ENCODE measurements at places on chromosomes 2 and 18.

DNA sequence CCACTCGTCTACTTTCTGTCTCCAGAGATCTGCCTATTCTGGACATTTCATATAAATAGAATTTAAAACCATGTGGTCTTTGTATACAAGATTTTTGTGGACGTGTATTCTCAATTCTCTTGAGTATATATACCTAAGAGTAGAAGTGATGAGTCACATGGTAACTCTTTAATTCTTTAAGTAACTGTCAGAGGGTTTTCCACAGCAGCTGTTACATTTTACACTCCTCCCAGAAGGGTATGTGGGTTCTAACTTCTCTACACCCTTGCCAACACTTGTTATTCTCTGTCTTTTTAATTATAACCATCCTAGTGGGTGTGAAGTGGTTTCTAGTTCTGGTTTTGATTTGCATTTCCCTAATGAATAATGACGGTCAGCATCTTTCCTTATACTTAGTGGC, 70.9 kb downstream of the MAP3K20 start:
- no peak for DNase-seq

GRCh38 chr2:220579452-220579851, 952.0 kb downstream of the SLC4A3 start:
- DNase-seq, result no peak

DNA sequence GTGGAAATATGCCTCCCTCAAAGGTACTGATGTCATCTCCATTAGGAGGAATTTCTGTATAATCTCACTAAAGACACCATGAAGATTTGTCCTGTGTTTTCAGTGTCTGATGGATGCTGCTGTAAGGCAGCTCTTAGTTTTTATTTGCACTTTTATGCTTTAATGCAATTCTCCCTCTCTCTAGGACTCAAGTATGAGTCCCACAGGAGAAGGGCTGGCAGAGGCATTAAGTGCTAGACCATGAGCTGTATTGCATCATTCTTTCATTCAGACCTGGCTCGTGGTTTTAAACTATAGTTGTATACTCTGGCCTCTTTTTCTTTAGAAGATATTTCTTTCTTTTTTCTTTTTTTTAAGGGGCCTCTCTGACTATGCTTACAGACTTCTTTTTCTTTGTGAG, 805.6 kb downstream of the DPP10 start:
- no peak for DNase-seq

GRCh38 chr2:10079870-10080535, at the start of gene CYS1:
TSS of gene CYS1 (minus strand) at chr2:10080411. CDS start at chr2:10080223, 188 bp downstream.
- no peak for DNase-seq

DNA sequence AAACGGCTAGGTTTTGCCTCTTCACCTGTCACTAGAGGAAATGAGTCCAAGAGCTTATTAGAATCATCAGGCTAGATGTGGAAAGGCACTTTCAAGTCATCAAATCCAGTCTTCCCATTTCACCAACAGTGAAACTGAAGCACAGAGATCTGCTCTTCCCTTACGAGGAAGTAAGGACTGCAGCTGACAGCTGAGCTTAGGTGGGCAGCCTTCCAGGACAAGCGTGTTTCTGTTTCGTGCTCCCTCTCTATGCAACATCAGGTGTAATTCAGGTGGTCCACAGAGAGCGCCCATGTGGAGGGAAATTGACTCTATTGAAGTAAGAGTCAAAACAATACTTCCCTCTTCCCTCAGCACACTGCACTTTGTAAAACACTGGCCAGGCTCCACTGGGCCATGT, 5.5 kb downstream of the CYRIA start:
- DNase-seq, result no peak

DNA sequence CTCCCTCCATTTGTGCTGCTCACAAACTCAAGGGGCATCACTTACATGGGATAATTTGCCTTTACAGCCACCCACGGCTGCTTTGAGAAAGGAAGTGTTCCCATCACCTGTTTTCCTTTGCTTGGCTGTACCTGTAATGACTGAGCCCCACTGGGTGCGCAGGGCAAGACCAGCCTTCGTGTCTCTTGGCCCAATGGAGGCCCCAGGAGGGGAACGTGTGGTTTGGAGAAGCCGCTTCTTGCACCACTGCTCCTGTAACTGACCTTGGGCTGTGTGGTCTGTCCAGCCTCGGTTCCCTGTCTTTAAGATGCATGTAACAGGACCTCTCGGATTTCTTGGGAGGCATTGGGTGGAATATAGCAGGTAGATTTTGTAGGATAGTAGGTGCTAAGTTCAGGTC, 41.1 kb downstream of the LDLRAD4 start:
- no peak for DNase-seq

GRCh38 chr2:240452462-240453256, 17.2 kb downstream of the GPC1 start:
- no peak for DNase-seq

- DNase-seq, result no peak
Measured at GRCh38 chr18:28204154-28204553, 27.2 kb upstream of the CDH2 start.

DNA sequence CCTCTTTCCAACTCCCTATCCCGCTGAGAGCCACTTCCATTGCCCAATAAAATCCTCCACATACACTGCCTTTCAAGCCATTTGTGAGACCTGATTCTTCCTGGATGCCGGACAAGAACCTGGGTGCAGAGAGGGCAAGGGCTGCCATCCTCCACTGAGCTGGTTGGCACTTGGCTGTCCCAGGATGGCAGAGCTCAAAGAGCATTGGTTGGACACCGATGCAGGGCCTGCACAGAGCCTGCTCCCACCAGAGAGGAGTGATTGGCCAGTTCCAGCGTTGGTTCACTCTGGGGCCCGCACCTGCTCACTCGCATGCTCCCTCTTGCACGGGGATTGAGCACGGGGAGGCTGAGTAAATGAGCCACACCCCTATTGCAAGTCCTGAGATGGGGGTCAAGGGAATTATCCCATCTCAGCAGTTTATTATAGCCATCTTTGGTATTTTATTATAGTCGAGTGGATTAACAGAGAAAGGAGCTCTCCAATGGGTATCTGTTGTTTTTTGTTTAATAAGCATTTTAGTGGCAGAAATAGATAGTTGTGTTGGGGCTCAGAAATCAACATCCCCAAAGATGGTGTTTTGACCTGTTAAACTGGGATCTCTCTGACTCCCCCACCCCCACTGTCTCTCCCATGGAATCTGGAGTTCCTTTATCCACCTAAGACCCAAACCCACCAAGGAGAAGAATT, 19.8 kb upstream of the MGAT4A start:
- DNase-seq, result no peak

- no peak for DNase-seq
Measured at GRCh38 chr2:13968811-13969210, 663.7 kb upstream of the LRATD1 start.

DNA sequence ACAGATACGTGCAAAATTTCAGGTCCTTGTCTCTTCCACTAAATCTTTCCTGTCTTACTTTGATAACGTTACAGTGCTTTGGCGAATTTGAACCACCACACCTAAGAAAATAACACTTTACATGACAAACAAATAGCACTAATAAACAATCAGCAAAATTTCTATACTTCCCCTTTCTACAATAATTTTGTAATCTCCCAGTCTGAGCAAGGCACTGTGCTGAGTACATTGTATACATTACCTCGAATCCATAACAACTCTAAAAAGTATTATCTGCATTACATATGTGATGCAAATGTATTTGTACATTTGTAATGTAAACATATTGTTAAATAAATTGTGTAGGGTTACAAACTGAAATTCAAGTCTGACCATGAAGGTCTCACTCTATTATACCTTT, 49.9 kb downstream of the RTN4 start:
- no peak for DNase-seq

- DNase-seq, result no peak
Measured at GRCh38 chr2:161745866-161746614, 121.8 kb downstream of the SLC4A10 start.

GRCh38 chr2:70141902-70142589, 48.8 kb downstream of the C2orf42 start:
- no peak for DNase-seq

DNA sequence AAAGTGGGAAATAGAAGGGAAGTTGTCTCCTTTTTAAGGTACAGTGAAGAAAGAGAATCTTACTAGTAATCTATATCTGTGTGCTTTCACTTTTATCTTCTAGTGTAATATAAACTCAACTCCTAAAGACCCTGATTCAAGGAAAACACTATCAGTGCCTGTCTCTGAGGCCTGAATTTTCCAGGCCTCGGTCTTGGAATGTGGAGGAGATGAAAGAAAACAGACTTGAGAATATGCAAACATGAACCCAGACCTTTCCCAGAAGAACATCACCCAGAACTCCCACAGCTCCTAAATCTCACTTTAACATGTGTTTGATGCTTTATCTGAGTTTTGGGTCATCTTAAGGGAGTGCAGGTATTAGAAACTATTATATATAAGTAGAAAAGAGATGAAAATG, 51.8 kb downstream of the EPB41L5 start:
- DNase-seq, result no peak

GRCh38 chr18:3060667-3061580, 48.0 kb upstream of the LPIN2 start:
- DNase-seq, result no peak

DNA sequence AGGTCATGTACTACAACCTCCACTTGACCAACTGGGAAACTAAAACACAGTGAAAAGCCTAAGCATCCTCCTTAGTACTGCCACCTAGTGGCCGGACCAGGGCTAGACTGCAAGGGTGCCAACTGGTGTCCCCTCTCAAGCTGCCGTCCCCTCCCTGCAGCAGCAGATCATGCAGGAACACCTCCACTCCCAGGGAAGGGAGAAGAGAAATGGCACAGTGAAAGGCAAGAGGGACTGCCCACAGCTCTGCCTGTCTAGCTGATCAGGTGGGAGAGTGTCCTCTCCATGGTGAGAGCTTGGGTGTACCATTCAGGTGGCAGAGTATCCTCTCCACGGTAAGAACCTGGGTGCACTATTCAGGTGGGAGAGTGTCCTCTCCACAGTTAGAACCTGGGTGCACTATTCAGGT, 78.1 kb downstream of the AAK1 start:
- peak; percentile 88 for DNase-seq

- no peak for DNase-seq
Measured at GRCh38 chr2:228919808-228920207, 351.3 kb downstream of the PID1 start.

DNA sequence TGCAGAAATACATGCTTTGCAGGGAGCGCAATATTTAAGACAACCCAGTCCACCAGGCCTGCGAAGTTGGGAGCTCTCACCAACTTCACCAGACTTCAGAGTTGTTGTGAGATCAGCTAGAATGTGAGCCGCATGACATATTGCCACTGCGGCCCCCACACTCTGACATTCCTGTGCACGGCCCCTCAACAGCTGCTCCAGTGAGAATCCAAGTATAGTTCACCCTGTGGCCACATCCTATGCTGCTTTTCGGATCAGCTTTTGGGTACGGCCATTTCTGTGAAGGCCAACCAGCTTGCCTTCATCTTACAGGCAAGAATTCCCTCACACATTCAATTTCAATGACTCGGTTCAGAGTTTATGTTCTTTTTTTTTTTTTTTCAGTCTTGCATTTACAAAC, 177.8 kb downstream of the SOX11 start:
- no peak for DNase-seq

- DNase-seq, result no peak
Measured at GRCh38 chr2:127226520-127227263, 6.6 kb upstream of the CYP27C1 start.

DNA sequence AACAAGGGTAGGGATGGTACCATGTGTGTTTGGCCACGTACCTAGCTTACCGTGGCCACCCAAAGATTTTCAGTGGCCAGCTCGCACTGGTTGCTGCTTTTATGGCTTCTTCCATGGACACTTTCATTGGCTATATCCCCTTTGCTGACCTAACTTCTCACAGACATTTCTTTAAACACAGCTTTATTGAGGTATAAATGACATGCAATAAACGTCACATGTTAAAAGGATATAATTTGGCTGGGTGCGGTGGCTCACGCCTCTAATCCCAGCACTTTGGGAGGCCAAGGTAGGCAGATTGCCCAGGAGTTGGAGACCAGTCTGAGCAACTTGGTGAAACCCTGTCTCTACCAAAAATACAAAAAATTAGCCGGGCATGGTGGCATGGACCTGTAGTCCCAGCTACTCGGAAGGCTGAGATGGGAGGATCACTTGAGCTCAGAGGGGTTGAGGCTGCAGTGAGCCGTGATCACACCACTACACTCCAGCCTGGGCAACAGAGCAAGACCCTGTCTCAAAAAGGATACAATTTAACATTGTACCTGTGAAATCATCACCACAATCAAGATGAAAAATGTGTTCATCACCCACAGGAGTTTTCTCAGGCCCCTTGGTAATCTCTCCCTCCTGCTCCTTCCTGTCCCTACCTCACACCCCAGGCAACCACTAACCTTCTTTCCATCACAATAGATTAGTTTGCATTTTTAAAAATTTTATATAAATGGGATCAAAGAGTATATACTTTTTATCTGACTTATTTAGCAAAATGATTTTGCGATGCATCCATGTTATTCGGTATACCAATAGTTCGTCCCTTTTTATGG, 127.8 kb upstream of the PPP1CB start:
- DNase-seq, result no peak

- no peak for DNase-seq
Measured at GRCh38 chr2:27495840-27496356, 741 bp upstream of the GCKR start.

DNA sequence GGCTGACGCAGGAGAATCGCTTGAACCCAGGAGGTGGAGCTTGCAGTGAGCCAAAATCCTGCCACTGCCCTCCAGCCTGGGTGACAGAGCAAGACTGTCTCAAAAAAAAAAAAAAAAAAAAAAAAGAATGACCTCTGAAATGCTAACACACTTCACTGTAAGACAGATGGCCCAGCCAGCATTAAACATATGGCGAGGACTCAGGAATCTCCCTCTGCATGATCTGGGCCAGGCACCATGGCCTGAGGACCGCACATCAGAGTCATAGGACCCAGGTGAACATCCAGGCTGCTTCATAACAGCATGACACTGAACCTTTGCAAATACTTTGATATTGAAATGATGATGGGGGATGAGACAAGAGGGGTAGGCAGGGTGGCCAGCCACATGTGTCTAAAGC, 56.1 kb upstream of the DNMT3A start:
- no peak for DNase-seq

DNA sequence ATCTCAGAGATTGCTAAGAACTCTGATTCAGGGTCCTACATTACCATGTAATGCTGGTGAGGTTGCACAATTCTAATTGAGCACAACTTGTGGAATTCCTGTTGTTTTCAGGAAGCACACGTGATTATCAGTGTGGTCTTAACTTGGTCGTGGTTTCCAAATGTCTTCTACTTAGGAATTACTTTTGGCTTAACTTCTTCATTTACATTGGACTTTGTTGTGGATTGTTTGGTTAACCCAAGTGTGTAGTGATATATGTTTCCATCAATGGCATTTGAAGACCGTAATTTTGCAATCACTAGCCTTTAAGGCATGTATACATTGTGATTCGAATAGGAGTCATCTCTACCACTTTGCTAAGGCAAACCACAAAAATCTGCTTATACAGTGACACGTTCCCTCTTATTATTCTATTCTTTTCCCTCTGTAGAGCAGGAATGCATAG, 373.3 kb downstream of the IRS1 start:
- no peak for DNase-seq

GRCh38 chr2:101893681-101894381, 97.9 kb upstream of the IL1R2 start:
- no peak for DNase-seq

Data from hematopoietic multipotent progenitor cell treated with erythropoietin and hydrocortisone succinate and interleukin-3 and kit ligand, for 17 days (in vitro differentiated cells).